ENCODE measurements at places on chromosomes 4 and X. TPM values are rescaled to one million over a fixed set of nuclear protein-coding genes. Genes with fewer than 3 reads are reported as not detected.

DNA sequence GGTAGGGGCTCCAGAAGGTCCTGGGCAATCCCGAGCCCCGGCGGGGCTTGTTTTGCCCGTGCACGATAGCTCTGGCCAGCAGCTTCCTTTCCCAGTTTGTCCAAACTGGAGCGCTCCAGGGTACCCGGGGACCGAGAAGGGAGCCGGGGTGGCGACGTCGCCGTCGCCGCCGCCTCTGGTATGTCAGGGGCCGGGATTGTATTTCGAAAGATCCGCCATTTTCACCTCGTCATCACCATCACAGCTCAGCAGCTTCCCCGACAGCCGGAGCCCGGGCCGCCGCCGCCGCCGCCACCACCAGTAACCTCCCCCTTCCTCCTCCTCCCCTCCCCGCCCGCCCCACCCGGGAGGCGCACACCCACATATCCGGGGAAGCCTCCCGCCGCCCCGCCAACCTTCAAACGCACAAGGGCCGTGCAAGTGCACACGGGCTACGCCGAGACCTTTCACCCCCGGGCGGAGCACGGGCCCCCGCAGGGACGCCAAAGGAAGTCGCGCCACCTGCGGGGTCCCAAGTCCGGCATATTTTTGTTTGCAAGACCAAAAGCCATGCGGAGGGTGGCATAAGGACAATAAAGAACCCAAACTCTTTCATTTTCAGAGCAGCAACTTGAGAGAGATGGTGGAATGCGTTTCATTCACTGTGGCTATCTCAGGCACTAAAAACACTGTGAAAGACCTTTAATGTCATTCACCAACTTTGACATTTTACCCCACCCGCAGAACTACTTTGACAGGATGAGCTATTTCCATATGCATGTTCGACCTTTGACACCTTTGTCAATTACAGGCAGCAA, at the start of gene LIN54:
LIN54 (minus strand) TSS at position 302 of the 797 bp plus-strand sequence. CDS start 25,979 bp downstream, outside the sequence.
- peak; percentile 85 for DNase-seq

GRCh38 chr4:165222651-165222994, 15.3 kb downstream of the KLHL2 start:
- DNase-seq = peak; percentile 54

DNA sequence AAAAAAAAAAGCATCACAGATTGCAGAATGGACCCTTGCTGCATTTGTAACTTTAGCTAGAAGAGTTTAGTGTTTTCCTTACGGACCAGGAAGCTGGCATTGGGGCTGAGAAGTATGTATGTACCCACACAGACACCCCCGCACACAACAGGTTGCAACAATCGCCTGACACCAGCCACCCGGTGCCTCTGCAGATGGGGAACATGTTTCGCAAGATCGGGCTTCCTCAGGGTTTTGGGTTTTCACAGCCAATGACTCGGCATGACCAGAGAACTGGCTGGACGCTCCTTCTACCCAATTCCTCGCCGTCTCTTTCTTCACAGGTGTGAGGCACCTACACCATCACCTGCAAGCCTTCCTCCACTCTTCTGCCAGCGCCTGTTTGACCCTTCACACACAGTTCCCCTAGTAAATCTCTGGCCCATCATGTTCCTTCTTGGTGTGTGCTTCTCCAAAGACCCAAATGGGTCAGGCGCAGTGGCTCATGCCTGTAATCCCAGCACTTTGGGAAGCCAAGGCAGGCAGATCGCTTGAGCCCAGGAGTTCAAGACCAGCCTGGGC, 70.4 kb downstream of the DHRSX start:
- no peak for DNase-seq

Gene BGN
- 39.7 TPM for total RNA-seq

Gene PPP1R2C
- total RNA-seq = not detected

Gene JADE3
- 2.7 TPM for total RNA-seq

Data from muscle of leg (tissue), 16 donors.